NCI-H460 (cell line): ENCODE measurements at places on chromosomes 7 and 10. TPM values are rescaled to one million over a fixed set of nuclear protein-coding genes. Genes with fewer than 3 reads are reported as not detected.
A peak's percentile ranks its signal among the peaks of the same experiment; 100 is the strongest.

DNA sequence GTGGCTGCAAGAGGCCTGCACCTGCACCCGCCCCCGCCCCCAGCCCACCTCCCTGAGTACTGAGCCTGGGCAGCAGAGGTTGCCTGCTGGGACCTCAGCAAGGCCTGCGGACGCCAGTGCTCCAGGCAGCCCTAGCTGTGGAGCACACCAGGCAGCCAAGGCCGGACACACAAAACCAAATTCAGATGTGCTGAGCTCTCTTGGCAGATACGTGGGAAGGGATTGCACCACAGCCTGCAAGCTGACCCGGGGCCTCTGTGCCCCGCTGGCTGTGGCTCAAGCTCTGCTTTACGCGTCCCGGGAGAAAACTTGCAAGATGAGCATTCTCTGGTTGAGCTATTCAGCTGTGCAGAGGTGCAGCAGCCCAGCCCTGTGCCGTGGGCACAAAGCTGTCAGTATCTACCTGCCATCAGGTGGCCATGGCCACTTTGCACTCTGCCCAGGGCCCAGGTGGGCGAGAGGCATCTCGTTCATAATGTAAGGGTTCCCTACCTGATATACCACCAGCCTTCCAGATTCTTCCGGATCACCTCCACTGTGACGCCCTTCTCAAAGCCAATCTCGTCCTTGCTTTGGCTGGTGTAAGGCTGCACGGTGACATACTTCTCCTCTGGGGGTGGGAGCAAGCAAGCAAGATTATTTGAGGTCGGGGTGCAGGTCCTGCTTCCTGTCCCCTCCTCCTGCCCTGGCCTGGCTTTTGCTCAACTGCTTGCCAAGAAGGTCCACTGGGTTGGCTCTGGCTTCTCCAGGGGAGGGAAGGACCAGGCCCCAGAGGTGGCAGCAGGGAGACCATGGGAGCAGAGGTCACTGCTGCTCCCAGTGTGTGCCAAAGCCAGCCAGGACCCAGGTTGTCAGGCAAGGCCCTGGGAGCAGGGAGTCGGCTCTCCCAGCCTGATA lies 123.4 kb downstream of the NEURL1 start:
- no peak for DNase-seq

GRCh38 chr7:23356726-23357125 lies 57.6 kb downstream of the MALSU1 start:
- DNase-seq: no peak

DNA sequence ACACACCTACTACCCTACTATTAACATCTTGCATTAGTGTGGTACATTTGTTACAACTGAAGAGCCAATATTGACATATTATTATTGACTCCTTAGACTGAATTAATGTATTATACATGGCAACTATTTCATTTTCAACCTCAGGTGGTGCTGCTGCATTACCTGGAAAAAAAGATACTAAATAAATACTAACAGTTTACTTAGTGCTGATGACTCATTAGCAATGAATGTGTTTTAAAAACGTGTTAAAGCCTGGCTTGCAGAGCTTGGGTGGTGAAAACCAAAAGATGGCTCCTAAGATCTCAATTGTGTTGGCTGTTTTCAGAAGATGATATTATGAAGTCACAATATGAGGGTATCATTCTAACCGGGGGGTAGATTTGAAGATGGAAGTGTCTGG lies 34.8 kb downstream of the CFAP43 start:
- DNase-seq: no peak

DNA sequence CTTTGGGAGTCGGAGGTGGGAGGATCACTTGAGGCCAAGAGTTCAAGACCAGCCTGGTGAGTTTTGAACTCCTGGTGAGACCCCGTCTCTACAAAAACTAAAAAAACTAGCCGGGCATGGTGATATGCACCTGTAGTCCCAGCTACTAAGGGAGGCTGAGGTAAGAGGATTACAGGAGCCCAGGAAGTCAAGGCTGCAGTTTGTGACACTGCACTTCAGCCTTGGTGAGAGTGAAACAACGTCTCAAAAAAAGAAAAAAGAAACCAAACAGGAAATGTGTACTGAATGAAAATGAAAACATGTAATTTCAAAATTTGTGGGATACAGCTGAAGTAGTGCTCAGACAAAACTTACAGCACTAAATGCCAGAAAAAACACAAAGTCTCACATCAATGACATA lies 7.6 kb downstream of the ARHGAP12 start:
- no peak for DNase-seq

DNA sequence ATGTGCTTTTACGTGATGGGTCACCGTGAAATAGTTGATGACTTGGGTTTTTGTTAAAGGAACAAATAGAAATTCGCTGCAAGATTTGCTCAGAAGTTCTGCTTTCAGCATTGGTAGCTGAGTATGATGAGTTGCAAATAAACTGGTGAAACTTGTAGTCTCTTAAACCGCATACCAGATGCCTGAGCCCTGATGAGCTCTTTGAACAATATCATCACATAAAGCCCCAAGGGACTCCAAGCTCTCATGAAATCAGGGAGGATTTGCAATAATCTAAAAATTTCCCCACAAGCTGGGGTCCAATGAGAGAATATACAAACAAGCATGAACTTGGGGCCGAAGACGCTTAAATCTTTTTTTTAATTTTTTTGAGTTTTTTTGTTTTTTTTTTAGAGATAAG lies 312.4 kb downstream of the CALN1 start:
- DNase-seq: no peak

DNA sequence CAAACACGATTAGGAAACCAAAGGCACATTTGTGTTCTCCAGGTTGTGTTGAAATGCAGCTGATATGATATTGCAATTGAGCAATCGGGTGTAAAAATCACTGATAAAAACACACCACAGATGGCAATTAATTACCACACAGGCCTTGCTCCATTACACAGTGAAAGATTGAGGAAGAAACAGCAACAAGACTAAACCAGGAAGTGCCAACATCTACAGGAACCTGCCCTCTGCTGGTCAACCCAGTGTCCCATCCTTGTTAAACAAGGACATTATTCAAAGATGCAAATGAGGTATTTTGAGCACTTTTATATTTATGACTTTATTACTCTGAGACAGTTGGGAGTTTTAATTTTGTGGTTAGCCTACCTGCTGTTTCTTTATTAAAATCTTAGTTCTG lies 765.6 kb upstream of the GHITM start:
- DNase-seq: peak; percentile 8

- DNase-seq: no peak
These were observed 205.0 kb downstream of the DIP2C start for GRCh38 chr10:484441-484924.

GRCh38 chr10:3955955-3956617 lies 171.1 kb upstream of the KLF6 start:
- DNase-seq: no peak

DNA sequence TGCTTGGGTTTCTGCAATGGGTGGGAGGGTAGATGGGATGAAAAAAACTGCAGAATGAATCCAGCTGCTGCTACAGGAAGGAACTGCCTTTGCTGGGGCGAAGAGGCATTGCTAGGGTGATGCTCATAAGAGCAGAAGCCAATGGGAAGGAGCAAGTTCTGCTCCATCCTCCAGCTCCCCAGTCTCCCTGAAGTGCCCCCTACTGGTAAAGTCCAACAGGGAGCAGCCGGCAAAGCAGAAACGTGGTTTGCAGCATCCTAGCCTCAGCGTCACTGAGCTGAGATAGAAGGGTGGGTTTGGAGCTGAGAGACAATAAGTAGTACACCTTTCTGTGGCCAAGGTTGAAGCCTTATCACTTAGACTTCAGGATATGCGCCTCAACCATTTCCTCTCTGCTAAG lies 220.5 kb downstream of the CCSER2 start:
- DNase-seq: no peak

- no peak for DNase-seq
These were observed 45.1 kb upstream of the NPTX2 start for GRCh38 chr7:98571986-98572385.

DNA sequence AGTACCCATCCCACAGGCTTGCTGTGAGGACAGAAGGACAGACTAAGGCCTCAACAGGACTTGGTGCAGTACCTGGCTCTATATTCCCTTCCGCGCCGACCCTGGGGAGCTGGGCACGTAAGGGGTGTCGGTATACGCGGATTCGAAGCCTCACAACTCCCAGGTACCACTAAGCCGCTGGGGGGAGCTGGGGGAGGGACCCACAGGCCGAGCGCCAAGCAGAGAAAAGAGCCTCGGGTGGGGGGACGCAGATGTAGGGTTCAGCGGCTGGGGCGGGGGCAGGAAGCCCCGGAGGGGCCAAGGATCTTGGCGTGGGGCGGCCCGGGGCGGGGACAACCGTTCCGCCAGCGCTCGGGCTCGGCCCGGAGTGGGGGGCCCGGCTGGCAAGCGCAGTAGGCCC lies 126.4 kb upstream of the ZNF746 start:
- DNase-seq: no peak

DNA sequence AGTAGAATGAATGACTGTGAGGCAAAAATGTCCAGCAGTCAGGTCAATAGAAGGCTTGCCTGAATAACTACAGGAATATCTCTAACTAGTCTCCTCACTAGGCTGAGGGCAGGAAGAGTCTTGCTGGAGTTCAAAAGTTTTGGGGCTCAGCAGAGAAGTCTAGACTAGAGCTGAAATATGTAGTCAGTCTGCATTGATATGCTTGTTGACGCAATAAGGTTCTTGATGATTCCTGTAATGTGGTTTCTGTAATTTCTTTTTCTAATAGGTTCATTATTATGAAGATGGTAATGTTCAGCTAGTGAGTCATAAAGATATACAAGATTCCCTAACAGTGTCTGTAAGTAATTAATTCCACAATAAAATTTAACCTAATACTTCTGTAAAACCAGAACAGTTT lies 41.5 kb upstream of the ST7 start:
- no peak for DNase-seq

DNA sequence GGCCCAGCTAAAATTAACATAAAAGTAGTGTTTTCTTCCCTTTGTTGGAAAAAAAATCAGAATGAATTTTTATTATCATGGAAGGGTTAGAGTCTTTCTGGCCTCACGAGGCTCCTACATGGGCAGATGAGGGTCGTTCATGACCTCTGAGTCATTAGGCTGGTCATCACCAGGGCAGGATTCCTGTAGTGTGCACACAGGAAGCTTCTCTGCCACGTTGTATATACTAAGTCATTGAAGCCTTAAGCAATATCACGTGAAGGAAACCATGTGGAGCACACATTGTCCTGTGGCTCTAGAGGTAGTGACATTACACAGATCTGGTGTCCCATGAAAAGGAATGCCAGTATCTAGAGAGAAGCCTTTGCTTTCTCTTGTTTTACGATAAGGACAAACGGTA lies 84.7 kb upstream of the C1QL3 start:
- DNase-seq: no peak

TAS2R40 gene
- not detected in 2 replicates for total RNA-seq

CISD1 gene
- 71.7 and 77.7 TPM in 2 replicates for total RNA-seq

KIAA1549 gene
- 6.3 and 7.5 TPM in 2 replicates for total RNA-seq

TMEM176A gene
- total RNA-seq: 0.10 TPM in 1 of 2 replicates, not detected in the other

SPACDR gene
- total RNA-seq: 0.27 and 0.43 TPM in 2 replicates

NACAD gene
- 0.14 TPM in 1 of 2 replicates, not detected in the other for total RNA-seq

SLC26A5 gene
- total RNA-seq: not detected in 2 replicates

ZPBP gene
- not detected in 2 replicates for total RNA-seq

SAMD9L gene
- 3.8 and 4.7 TPM in 2 replicates for total RNA-seq

KIAA1217 gene
- total RNA-seq: 3.5 and 4.7 TPM in 2 replicates

CPN1 gene
- not detected in 2 replicates for total RNA-seq

GPR146 gene
- total RNA-seq: 0.72 and 1.2 TPM in 2 replicates

SVIL gene
- 9.6 and 10.8 TPM in 2 replicates for total RNA-seq

PRSS37 gene
- not detected in 2 replicates for total RNA-seq
